ENCODE measurements at places on chromosomes 5 and 9.

GRCh38 chr5:163506726-163507125 is 1.3 kb downstream of the MAT2B start:
- no peak for DNase-seq

DNA sequence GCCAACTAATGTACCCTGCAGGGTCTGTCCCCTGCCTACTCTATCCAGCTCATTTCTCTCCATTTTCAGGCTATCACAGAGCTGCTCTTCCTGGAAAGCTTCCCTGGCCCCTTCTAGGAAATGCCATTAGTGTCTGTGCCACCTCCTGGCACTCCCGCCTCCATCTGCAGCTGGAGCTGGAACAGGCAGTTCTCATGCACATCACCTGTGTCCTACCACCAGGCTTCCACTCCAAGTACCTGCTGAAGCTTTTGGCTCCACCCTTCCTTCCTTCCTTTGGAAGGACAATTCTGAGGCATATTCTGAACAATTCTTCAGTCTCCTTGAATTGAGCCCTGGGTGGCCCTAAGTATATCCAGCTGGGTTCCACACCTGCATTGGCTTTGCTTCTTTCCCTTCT is 156.2 kb upstream of the ZNF618 start:
- no peak for DNase-seq

DNA sequence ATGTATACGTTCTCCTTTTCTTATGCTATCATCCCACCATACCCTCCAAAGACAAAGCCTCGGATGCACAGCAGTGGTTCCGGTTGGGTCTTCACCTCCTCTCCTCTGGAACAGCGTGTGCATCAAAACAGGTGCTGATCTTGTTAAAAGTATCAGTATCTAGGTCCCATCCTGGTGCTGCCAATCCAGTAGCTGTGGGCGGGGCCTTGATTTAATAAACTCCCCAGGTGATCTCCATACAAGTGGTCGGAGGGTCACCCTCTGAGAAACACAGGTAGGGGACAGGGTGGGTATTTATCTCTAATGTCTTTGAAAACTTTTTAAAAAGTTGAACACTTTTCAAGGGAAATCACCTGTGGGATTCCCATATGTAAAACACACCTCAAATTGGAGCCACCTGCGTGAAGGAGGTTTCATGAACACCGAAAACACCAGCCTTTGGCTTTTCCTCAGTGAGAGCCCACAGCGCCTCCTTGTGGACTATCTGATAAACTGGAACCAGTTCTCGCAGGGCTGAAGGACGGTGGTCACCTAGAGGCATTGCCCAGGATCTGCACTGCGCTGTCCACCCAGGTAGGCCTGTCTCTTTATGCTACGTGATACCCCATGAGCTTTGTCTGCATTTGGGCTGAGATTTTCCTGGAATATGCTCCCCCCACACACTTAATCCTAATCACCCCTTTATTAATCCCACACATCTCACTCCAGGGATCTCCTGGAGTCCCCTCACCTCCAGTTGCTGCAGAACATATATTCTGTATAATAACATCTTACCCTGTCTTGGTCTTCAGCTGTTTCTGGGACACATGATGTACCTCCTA is 80.5 kb upstream of the EPB41L4B start:
- DNase-seq: no peak

GRCh38 chr5:176822041-176822792 is 11.9 kb downstream of the UNC5A start:
- no peak for DNase-seq

- DNase-seq: no peak
Measured at GRCh38 chr5:136066661-136067271, 38.0 kb downstream of the TGFBI start.

DNA sequence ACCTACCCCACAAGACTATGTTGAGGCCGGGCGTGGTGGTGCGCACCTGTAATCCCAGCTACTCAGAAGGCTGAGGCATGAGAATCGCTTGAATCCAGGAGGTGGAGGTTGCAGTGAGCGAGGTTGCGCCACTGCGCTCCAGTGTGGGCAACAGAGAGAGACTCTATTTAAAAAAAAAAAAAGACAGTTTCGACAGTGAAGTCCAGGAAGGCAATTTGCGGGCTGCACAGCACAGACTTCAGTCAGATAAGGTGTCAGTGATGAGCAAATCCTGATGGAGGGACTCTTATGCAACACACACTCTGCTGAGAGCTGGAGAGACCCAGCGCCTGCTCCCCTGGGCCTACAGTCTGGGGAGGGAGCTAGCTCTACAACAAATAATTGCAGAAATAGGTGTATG is 14.2 kb downstream of the CCNJL start:
- DNase-seq: no peak

GRCh38 chr5:15013654-15014463 is 142.3 kb upstream of the ANKH start:
- DNase-seq: no peak

GRCh38 chr9:110880189-110880588 is 158.1 kb downstream of the LPAR1 start:
- no peak for DNase-seq

- no peak for DNase-seq
Measured at GRCh38 chr5:133838286-133838685, 130.1 kb downstream of the C5orf15 start.

DNA sequence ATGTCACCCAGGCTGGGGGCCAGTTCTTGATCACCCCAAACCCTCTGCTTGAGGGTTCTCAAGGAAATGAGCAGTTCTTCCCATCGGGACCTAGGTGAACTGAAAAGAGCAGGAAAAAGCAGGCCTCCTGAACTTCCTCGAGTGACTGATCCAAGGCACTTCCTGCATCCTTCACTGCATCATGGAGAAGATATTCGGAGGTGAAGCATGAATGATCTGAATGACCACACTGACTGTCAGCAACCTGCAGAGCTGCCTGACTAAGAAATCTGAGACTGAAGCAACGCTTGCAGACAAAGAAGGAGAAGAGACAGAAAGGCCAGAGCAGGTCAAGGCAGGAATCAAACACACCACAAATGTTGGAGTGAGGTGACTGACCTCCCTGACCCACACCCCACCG is 420.2 kb downstream of the AGTPBP1 start:
- DNase-seq: no peak

GRCh38 chr5:122019919-122020590 is 58.0 kb downstream of the LOX start:
- DNase-seq: no peak

DNA sequence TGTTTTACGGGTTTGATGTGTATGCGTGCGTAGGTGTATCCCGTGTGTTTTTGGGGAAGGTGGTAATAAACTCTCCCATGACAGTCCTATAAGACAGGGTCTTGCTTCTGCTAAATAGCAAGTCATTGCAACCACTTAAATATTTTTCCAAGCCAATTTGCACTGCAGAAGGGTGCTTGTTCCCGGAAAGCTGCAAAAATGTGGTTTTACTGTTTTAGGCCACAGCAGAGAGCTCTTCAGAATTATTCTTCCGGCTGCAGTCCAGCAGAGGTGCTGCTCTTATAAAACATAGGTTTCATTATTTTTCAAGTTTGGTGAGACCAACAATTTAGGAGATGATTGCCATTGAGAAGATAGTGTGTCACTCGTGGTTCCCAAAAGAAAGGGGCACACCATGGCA is 192.8 kb downstream of the NTRK2 start:
- no peak for DNase-seq

- no peak for DNase-seq
Measured at GRCh38 chr5:40678460-40679147, 1.1 kb upstream of the PTGER4 start.

GRCh38 chr9:122348288-122348777 is 22.5 kb upstream of the PTGS1 start:
- no peak for DNase-seq

- DNase-seq: no peak
Measured at GRCh38 chr9:74951107-74951720, 1.5 kb downstream of the C9orf40 start.

GRCh38 chr5:116442095-116442534 is 132.5 kb downstream of the SEMA6A start:
- DNase-seq: no peak

DNA sequence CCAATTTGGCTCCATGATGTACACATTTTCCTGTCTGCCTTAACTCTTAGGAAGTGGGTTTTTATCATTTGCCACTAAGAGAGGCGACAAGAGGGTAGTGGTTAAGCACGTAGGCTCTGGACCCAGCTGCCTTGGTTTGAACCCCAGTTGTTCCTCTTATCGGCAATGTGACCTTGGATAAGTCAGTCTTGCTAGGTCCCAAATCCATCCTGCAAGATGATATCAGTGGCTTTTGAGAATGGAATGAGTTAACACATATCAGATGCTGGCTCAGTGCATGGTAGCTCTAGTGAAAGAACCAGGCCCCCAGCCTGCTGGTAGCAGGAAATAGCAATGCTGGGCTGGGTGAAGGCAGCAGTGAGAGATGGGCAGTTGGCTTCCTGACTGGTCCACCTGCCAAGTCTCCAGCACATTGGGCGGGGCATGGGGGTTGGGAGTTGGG is 72.5 kb downstream of the STK10 start:
- no peak for DNase-seq

GRCh38 chr9:69965416-69966145 is 78.1 kb upstream of the MAMDC2 start:
- DNase-seq: no peak

- DNase-seq: no peak
Measured at GRCh38 chr9:18980189-18980588, 52.8 kb downstream of the SAXO1 start.

DNA sequence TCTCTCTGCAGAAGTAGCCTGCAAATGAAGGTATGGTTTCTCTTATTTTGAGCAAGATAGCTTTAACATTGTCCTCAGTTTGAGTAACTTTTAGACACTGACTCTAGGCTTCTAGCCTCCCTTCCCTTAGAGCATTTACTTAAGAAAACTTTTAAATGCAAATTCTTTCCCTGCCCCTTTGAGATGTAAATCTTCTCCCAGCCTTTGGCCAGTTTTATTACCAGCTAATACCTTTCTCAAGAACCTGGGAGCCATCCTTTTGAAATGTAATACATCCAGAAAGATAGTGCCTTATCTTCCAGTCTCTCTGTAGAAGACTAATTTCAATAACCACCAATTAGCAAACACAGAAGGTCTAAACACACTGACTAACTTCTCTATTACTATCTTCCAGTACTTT is 688.9 kb upstream of the CDH9 start:
- DNase-seq: no peak

DNA sequence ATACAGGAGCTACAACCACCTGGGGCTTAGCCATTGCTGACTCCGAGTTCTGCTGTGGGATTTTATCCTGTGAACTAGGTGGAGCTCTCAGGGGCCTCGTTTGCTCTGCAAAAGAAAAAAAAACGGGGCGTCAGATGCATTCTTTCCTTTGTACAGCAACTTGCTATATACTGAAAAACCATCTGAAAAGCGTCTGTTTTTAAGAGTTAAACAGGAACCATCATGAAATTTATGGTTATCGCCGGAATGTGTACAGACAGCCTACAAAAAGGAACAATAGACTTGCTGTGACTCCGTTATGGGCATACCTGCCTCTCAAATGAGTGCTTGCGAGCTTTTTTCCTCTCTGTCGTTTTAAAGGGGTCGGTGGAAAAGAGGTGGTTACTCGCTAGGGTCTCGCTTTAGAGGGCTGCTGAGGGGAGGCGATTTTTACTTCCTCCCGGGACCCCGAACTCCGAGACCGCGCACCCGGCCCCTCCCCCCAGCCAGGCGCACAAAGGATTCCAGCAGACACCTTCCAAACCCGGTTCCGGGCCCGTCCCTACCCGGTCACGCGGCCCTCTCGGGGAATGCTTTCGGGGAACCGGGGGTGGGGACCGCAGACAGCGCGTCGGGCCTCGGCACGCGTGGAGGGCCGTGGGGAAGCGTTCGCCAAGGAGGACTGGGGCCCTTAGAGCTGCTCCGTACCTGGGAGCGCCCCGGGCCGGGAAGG is 826 bp downstream of the PAIP1 start:
- no peak for DNase-seq

- no peak for DNase-seq
Measured at GRCh38 chr5:166505067-166505466, 1786.4 kb upstream of the WWC1 start.

DNA sequence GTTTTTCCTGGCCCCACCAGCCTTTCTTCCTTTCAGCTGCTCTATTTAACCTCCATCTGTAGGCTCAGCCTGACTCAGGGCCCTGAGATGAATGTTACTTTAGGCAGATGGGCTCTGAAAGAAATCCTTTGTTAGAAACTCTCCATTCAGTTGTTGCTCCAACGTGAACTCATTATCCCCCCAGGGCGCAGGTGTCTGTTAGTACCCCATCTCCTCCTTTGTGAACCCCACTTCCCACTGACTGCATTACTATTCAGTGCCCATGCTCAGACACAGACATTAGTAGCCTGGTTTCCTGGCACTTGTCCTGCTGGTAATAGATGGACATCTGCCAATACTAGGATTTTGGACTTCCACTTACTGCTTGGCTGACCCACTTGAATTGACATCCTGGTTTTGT is 1271.6 kb downstream of the PTPRD start:
- no peak for DNase-seq

DNA sequence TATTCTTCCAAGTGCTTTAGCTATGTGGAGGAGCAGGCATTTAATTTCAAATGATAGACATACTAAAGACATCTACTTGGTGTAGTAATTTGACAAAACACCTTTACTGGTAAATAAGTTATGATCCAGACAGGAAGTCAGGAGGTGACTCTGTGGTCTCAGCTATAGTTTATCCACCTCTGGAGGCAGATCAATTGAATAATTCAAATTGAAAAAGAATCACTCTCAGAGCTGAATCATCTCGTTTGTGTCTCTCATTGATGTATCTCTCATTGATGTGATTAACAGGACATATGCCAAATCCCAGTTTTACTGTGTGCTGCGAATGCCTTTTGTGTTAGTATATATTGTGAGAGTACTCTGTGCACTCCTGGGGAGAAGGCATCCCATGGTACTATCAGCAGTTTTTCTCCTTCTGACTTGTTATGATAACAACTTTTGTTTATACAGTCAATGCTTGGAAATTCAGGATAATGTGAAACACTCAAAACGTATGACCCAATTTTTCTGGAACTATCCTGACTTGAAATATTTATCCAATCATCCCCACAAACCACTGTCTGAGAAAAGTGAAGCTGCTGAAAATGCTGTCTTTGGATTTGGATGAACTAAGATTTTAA is 48.5 kb upstream of the DAB2 start:
- DNase-seq: no peak

DNA sequence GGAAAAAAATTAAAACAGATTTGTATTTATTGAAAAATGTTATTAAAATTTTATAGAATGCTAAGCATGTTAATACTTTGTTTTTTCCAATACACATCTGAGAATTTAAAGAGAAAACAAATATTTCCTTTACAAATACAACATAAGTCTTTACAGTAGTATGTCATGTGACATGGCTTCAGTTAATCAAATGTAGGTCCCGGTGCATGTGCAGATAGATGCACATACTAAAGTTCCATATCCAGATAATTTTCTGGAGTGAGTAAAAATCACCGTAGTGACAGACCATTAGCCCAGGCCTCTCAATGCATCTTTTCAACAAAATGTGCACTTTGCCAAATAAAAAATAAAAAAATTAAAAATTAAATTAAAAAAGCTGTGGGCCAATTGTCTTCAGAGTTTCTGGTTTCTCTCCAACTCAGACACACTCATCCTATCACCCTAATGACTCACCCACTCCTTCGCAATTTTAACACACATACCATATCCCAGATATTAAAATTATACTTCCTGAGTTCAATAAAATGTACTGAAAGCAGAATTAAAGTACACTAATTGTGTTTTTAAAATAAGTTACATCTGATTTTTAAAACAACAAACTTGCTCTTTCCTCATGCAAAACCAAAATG is 508.1 kb downstream of the NR2F1-AS1 start:
- no peak for DNase-seq

- no peak for DNase-seq
Measured at GRCh38 chr5:63894690-63895089, 67.6 kb downstream of the HTR1A start.
